PC-9 (cell line): ENCODE measurements at places on chromosomes 3 and 15. TPM values are rescaled to one million over a fixed set of nuclear protein-coding genes. Genes with fewer than 3 reads are reported as not detected.

DNA sequence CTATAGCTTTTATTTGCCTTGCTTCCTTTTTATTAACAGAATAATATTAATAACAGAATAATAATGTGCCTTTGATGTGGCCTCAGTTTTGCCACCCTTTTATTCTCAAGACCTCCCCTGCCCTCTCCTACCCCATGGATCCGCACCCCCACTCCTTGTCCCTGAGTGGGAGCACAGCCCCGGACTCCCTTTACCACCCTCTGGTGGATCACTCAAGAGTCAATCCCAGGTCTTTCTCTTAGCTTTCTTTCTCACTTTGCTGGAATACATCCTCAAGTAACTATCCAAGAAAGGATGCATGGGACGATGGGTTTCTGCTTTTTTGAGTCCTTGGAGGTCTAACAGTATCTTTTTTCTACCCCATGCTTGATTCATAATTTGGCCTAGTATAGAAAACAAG, 63.4 kb downstream of the KLF13 start:
- no peak for DNase-seq

The NR2E3 gene
- 1.5 and 2.1 TPM in 2 replicates for total RNA-seq

The XCR1 gene
- 0.13 and 0.18 TPM in 2 replicates for total RNA-seq

The CAMP gene
- total RNA-seq, result not detected in 2 replicates

DNA sequence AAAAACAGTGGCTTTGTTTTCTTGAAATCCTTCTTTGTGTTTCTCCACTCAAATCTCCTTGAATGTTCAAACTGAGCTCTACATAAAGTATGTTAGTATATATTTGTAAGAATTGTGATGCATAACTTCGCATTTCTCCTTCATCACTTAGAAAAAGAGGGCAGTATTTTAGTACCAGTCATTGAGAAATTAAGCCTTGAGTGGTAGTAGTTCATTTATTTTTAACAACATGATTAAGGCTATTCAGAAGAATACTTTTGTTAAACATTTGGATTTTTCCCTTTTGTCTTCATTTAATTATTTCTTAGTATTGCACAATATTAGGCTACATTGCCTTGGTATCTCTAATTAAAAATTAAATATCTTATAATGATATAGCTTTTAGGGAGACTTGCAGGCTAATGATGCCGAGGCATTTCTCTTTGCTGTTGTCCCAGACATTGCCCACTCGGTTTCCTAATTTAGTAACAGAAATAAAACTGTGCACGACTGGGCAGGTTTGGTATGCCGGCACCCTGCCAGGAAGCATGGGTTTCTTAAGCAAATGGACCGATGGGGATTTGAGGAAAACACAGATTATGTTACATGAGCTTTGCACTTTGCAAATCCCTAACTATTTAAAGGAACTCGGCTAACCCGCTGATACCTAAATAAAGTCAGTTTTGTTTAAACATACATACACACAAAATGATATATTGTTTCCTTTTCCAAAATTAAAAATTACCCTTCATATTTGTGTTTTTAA, 54.7 kb downstream of the LRRC28 start:
- no peak for DNase-seq

The CCR9 gene
- total RNA-seq, result not detected in 2 replicates

The AMIGO3 gene
- 1.0 TPM in 1 of 2 replicates, not detected in the other for total RNA-seq

DNA sequence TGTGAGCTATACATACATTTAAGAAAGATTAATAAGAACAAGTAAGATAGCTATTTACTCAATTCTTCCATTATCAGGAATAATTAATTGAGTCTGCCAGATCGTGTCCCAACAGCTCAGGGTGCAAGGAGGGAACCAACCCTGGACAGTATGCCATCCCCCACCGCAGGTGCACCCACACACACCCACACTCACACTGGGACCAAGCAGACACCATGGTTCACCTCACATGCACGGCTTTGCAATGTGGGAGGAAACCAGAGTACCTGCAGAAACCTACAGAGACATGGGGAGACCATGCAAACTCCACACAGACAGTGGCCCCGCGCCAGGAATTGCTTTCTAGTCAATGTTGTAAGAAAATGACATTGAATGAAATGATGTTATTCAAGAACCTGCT, 20.0 kb upstream of the TJP1 start:
- no peak for DNase-seq

The LMAN1L gene
- not detected in 2 replicates for total RNA-seq

DNA sequence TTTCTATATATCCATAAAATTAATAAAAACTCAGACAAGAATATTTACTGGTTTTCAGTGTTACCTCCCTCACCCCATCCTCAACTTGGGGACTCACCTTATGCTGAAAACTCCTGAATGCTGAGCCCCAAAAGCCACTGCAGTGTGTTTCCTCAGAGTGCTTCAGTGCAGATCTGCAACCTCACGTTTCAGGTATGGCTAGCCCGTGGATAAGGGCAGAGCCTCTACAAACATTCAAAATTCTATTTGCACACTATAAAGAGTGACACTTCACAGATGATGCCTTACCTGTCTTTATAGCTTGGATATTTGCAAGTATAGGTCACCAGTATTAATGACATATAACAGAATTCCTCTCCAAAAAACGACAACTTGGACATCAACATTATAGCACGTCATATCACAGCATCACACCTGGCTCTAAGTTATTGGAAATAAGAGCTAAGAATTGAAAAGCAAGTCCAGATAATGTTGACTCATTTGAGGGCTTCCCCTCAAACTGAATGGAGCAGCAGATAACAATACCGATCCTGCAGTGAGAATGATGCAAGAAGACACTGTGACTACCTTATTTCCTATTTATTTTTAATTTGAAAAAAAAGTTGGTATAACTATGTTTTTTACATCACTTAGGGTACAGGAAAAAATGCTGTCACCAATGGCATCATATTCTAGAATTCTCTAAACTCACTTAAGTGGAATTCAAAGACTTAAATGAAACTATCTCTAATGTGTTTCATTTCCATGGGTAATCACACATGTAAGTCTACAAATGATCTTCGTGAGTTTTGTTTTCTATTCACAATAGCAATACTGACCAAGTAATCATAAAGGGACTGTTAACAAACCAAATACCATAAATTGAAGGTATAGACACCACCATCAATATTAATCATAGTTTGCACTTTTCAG, 40.7 kb upstream of the RSL24D1 start:
- DNase-seq, result no peak

The CKMT1A gene
- 0.95 and 1.5 TPM in 2 replicates for total RNA-seq

GRCh38 chr3:169153656-169154055, 509.9 kb downstream of the MECOM start:
- DNase-seq, result no peak

GRCh38 chr15:40787344-40787841, 17.6 kb downstream of the C15orf62 start:
- DNase-seq, result peak; percentile 91

The MEX3B gene
- not detected in 2 replicates for total RNA-seq

- DNase-seq, result no peak
These were observed 25.8 kb downstream of the AQR start for GRCh38 chr15:34943711-34944110.

DNA sequence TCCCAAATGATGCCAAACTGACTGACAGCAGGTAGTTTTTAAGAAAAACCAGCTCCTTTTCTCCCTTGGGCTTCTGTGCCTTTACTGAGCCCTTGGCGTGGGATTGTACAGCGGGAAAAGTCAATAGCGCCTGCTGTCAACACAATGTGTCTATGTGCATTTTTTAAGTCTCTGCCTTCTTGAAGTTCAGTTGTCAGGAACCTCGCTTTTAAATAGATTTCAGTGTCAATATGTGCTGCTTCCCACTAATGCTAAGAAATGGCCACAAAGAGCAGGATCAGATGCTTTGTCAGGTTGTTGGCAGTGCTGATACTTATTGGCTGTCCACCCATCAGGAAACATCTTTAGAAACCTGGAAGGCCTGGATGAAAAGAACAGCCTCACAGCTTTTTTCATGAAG, 424.4 kb downstream of the C3orf38 start:
- DNase-seq, result no peak
